NCI-H748 treated with DMSO at 0.1 percent for 48 hours (cell line): ENCODE measurements at places on chromosomes 16 and 17.

DNA sequence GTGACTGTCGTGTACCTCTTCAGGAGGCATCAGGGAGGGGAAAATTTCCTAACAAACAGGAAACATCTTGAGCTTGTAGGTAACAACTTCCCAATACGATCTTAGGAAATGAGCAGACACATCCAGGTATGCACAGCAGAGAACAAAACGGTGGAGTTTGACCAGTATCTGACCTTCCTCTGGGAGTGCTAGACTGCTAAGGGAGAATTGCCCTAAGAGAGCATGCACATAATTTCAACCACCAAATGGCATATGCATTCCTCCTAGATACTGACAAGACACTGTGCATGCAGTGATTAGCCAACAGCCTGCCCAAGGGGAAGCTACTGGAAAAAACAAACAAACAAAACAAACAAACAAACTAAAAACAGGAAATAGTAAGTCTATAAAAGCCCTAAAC is 120.6 kb upstream of the RBBP6 start:
- no peak for DNase-seq

DNA sequence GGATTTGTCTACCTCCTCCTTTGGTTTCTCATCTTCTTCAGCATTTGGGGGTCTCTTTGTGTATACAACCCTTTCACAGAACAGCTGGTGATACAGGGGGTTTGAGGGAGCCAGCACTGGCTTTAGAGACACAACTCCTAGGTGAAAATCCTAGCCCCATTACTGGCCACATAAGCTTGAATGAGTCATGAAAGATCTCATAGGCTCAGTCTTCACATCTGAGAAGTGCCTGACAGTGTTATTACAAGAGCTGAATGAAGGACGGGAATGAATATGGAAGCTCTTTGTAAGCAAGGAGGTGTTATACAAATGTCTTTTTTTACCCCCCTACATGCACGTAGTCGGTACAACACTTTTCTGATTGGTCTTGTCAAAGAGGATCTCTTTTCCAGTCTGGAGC is 1.7 kb upstream of the B4GALNT2 start:
- no peak for DNase-seq

- DNase-seq, result no peak
Measured at GRCh38 chr16:2159175-2159838, 3.7 kb downstream of the TRAF7 start.

DNA sequence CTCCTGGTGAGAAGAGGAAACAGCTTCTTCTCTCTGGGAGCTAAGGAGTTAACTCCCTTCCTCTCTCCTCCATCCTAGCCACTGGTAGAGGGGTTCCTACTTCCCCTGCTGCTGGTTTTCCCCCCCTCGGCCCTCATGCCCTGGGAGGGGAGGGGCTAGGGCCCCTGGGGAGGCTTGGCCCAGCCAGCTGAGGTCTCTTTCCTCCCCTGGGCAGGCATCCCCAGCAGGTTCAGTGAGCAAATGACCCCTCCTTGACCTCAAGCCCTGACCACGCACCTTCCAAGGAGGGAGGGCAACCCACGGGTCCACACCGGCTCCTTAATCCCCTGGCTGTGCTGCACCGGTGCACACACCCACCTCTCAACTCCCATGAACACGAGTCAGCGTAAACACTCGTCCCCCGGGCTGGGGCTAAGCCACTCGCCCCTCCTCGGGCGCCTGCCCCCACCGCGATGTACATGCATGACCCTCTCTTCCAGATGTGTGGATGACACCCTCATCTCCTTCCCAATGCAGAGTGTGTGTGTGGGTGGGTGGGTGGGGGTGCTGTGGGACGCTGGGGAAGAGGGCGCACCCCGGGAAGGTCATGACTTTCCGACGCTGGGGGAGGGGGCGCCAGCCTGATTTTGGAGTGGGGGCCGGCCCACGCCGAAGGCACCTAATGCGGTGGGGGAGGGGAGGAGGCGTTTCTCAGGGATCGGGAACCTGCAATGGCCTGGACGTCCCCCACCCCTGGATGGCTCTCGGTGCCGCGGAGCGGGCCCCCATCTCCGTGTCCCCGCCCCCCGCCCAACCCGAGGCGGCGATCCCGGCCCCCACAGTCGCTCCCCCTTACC is 33.7 kb downstream of the SRCIN1 start:
- no peak for DNase-seq

DNA sequence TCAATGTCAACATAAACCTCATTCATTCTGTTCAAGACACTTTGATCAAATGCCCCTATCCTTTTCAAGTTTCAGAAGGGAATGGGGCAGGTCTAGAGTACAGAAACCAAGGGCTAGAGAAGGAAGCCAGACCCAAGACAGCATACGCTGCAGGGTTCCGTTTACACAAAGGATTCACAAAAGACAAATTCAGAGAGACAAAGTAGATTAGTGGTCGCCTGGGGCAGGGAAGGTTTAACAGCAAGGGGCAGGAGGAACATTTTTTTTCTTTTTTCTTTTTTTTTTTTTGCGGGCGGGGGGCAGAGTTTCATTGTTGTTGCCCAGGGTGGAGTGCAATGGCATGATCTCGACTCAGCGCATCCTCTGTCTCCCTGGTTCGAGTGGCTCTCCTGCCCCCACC is 19.9 kb upstream of the TRAP1 start:
- DNase-seq, result no peak

DNA sequence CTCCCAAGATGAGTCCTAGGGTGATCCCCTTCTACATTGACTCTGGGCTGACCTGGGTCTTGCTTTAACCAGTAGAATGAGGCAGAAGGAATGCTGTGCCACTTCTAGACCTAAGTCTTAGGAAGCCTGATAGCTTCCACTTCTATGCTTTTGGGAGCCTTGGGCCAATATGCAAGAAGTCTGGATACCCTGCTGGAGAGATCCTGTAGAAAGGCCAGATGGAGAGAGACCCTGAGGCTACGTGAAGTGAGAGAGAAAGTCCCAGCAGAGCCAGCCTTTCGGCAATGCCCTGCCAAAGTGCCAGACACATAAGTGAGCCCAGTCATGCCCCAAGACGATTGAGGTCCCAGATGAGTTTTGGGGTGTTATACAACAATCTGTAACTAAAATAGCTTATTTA is 1.7 kb downstream of the KRT222 start:
- DNase-seq, result no peak

DNA sequence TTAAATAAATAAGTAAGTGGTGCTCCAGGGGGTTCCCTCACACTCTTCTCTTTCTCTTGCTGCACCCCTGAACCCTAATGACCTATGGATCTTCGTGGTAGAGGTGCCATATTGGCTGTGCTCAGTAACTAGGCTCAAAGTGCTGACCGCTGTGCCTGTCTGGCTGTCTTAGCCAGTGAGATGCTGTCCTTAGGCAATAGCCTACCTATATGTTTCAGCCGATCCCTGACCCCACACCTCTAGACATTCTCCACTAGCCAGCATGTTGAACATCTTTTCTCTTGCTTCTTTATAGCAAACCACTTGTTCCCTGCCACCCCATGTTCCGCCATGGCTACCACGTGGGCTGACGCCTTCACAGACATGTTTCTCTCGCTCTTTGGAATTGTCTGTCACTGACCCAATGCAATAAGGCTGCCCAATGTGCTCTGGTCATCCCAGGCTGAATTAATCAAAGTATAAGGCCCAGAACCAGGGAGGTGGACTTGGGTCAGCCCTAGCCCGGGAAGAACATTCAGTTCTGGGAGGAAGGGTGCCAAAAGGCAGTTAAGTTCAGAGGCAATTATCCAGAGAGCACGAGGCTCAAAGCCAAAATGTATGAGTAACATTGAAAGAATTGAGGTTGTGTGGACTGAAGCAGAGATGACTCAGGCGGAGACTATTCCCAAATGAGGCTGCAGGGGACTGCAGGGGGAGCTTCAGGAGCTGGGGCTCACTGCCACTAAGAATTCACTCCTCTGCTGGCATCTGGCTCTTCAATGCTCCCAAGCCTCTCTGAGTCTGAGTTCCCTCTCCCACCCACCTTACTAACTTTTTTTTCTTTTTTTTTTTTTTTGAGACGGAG is 28.7 kb upstream of the TNRC6A start:
- DNase-seq, result no peak

GRCh38 chr16:29662000-29662728 is 883 bp upstream of the SPN start:
- DNase-seq, result no peak

DNA sequence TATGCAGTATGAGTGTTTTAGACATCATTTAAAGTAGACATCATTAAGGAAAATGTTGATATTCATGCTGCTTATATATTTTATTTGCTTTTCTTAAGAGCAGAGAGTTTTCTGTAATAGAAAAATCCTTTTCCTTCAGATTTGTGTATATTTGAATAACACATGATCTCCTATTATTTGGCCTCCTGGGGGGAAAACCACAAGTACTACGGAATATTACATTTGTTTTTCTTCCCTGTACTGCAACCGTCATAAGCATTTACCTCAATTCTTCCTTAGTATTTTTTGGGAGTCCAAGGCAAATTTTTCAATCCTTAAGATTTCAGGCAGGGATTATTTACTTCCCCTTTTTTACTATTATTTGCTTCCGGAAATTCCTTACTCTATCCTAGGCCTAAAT is 6.0 kb downstream of the RSPRY1 start:
- DNase-seq, result no peak

DNA sequence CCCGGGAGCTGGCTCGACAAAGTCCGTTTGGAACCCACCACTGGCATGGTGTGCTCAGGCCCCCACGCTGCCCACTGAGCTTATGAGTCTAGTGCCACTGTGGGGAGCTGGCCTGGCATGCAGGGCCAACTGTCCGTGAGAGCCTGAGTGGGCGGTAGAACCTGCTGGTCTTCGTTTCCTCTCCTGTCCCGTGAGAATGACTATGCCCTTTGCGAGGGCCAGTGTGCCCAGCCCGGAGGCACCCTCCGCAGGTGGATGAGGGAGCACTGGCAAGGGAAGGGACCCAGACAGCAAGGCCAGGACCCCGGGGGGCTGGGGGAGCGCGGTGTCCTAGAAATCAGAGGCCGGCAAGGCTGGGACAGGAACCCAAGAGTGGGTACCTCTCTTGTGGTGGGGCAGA is 3.2 kb downstream of the BAIAP3 start:
- DNase-seq, result no peak

DNA sequence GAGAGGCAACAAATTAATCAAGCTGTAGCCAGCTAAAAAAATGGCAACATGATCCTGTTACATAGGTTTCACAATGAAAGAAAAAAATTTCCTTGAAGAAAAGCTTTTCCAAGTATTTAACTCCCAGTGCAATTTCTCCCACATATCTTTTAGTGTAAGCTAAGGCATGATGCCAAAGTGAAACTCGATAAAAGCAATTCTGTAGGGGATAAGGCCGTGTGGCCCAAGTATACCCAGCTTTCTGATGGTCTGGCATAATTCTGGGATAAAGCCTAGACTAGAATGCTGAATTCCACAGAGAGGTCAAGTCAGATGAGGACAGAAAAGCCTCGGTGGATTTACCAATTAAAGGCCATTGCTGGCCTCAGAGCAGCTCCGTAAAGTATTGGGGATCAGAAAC is 36.2 kb downstream of the CTCF start:
- DNase-seq, result no peak

- DNase-seq, result no peak
Measured at GRCh38 chr16:27232061-27232900, 29.0 kb downstream of the KDM8 start.

DNA sequence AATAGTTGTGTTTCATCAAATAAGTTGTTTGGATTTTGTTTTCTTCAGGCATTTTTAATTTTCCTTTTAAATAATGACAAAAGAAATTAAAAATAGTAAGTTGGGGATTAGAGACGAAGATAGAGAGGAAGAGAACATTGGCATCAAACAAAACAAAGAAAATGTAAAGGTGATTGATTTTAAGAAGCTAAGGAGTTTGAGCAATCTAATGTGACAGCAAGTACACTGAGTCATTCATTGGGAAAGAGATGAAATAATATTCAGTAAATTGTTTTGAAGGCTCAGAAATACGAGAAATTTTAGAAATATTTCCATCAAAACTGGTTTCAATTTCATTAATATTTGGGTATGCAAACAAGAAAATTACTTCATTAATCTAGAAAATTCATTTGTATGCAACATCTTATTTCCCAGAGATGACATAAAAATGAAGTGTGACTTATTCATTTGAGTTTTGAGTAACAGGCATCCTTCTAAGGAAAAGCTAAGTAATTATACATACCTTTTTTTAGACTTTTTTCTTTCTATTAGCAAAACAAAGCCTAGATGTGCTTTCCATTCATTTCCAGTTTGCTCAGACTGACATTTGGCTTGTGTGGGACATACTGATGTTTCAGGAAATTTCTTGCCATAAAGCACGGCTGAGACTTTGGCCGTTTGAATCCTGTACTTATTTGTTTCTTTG is 66.7 kb downstream of the COX10 start:
- DNase-seq, result no peak

DNA sequence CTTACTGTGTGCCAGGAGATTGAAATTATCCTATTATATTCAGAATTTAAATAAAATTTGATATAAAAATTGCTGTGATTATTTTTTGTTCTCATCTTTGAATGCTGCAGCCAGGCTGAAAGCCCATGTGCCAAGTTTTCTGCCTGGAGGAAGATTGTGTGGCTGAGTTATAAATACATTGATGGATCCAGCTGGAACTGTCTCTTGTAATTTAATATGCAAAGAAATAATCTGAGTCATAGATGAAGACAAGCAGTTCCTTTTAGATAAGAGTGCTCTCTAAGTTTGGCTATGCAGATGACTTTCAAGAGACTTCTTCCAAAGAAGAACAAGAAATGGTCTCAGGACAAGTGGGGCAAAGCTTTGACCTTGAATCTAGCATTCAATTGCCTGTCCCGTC is 871.0 kb downstream of the CDH11 start:
- no peak for DNase-seq

- DNase-seq, result no peak
Measured at GRCh38 chr17:34616148-34616547, 36.8 kb downstream of the TMEM132E start.

GRCh38 chr16:68113059-68113761 is 28.0 kb downstream of the NFATC3 start:
- DNase-seq, result no peak

GRCh38 chr17:49587366-49588073 is 11.8 kb downstream of the NXPH3 start:
- no peak for DNase-seq

DNA sequence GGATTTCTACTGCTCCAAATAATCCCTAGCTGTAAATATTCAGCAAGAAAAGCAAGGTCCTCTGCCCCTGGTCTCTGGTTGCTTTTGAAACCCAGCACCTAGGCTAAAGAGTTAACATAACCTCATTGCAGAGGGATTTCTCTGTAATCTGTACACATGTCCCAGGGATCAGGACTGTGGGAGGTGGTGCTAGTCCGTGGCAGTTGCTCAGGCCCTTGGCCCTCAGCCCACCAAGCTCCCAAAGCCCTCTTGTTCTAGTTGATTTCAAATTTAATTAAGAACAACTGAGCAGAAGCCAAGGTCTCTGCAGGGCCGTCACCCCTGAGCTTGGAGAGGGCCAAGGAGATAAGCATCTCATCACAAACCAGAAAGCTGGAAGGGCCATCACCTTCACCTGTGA is 181.1 kb downstream of the SOX9 start:
- no peak for DNase-seq

- DNase-seq, result no peak
Measured at GRCh38 chr17:57045868-57046704, 39.0 kb upstream of the AKAP1 start.

DNA sequence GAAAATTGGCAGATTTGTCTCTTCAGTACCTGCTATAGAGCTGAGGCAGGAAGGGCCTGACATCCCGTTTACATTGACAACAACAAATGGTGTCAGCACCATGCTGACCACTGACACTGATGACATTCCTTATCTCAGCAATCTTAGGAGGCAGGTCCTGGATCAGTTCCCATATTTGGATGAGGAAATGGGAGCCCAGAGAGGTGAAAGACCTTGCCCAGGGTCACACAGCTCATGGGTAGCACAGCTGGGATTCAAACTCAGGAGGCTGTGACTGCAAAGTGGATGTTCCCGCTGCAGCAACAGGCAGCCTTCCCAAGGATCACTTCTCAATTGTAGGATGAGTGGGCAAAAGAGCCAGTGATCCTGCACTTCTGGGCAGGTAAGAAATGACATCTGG is 30.5 kb upstream of the CACNG4 start:
- DNase-seq, result no peak
